ENCODE measurements at places on chromosomes 1 and 21.

DNA sequence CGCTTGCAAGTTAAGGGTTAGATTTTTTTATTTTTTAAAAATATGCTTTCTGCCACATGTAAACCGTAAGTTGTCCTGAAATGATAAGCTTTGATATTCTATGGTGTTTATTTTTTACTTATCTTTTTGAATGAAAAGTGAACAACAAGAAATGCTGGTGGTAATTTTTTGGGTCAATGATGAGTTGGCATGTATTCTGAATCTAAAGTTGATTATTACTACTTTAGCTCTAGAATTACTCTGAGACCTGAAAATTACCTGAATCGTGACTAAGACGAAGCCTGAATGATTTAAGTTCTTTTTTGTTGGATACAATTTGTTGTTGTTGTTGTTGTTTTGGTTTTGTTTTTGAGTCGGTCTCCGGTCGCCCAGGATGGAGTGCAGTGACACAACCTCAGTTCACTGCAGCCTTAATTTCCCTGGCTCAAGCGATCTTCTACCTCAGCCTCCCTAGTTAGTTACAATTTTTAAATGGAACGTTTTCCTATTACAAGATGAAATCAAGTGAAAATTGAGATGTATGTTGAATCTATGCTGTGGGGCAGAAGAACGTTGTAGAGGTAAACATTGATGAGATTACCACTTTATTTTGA is 941 bp downstream of the RABGGTB start:
- no peak for ATAC-seq

DNA sequence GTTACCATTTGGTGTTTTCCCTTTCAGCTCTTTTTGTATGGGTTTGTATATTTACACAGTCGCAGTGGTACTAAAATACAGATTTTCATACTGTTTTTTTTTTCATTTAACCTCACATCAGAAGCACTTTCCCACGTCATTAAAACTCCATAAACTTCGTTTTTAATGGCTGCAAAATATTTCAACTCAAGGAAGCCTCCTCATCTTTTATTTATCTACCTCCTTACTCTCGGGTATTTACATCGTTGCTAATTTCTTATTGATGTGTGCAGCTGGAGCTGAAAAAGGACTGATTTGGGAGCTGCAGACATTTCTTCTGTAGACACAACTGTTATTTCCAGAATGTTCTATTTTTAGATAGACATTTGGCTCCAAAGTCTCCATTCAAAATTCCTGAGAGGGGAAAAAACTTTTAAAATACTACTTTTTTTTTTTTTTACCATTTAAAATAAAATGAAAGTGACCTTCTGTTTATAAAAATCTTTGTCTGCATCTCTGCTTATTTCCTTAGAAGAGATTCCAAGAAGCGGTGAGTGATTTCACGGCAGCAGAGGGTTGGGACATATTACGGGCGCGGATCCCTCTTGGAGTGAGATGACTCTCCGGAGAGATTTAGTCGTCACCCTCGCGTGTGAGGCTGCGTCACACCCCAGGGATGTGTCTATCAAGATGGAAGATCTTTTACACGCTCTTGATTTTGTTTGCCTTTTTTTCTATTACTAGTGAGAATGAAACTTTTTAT is 10.1 kb downstream of the RUNX3 start:
- ATAC-seq, result peak; percentile 64

GRCh38 chr1:46594063-46594462 is 10.0 kb downstream of the MKNK1 start:
- ATAC-seq, result no peak

DNA sequence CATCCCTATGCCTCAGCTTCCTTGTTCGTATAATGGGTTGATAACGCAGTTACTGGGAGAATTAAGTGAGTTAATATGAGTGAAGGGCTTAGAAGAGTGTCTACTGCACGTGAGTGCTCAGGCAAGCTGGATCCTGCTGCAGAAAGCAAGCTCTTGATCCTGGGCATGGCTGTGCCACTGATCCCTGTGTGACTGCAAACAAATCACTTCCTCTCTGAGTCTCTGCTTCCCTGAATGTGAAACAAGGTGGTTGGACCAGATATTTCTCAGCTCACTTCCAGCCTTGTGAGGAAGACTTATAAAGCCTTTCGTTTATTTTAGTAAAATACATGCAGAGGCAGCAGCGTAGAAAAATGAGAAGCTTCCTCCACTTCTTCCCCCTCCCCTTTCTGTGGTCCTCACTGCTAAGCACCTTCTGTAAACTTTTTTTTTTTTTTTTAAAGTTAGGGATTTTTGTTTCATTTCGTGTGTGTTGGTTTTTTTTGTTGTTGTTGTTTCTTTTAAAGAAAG is 13.8 kb downstream of the PSEN2 start:
- ATAC-seq, result no peak

DNA sequence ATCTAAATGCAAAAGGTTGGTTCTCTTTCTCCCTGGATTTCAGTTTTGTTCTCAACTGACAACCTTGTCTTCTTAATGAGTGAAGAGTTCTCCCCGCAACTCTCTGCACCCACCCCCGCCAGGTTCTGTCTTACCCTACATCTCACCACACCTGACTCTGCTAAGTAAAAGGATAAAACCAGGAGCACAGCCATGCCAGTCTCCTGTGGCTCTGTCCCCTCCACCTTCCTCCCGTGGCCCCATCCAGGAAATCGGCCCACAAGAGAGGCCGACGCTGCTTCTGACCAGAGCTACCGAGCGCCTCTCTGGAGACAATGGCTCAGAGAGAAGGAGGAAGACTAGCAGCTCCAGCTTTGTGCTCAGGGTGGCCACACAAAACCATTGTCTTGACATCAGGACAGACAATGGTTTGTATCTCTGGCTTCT is 72.2 kb downstream of the PLEKHA6 start:
- no peak for ATAC-seq

DNA sequence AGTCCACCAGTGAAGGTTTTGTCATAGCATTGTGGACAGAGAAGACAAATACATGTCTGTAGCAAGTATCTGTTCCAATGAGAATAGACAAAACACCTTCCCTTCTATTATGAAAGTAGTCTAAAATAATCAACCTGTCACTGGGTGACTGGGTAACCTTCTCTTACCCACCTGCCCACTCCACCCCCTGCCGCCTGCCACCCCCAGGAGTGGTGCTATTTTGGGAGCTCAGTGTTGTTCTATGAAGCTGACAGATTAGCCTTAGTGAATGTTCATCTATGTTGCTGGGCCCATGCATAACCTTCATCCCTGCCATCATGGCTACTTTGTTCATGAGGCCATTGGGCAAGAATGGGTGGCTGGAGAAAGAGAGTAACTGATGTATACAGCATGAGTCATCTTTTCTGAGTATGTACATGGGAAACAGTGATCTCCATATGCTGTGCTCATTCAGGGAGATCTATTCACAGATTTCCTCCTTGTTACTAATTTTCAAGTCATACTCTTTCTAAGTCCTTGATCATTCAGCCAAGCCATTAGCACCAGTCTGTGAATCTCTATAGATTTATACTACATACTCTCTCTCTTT is 24.8 kb downstream of the MARK1 start:
- ATAC-seq, result no peak

DNA sequence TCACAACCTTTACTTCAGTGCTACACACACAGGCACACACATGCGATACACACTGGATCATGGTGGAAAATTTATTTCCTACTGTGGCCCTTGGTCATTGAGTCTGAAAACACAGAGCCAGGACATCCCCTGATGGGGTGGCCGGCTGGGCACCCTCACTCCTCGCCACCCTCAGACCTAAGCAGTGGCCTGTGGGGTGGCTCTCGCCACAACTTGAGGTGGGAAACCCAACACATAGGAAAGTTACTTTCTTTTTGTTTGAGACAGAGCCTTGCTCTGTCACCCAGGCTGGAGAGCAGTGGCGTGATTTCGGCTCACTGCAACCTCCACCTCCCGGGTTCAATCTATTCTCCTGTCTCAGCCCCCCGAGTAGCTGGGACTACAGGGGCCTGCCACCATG is 19.4 kb downstream of the CRYAA start:
- no peak for ATAC-seq

- ATAC-seq, result no peak
These were observed 28.5 kb upstream of the DR1 start for GRCh38 chr1:93317207-93317606.

DNA sequence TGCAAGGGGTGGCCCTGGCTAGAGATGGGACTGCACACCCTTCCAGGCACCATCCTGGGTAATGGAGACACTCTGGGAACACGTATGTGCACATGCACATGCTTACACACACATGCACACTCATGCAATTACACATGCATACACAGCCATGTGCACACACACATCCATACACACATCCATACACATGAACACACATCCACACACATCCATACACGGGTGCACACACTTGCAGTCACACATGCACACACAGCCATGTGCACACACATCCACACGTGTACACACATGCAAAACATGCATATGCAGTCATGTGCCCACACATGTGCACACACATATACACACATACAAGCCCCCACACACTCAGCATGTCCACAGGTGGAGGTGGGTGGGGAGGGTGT is 22.3 kb upstream of the POFUT2 start:
- no peak for ATAC-seq

- ATAC-seq, result no peak
These were observed 89.5 kb downstream of the GALNT2 start for GRCh38 chr1:230156536-230156935.

DNA sequence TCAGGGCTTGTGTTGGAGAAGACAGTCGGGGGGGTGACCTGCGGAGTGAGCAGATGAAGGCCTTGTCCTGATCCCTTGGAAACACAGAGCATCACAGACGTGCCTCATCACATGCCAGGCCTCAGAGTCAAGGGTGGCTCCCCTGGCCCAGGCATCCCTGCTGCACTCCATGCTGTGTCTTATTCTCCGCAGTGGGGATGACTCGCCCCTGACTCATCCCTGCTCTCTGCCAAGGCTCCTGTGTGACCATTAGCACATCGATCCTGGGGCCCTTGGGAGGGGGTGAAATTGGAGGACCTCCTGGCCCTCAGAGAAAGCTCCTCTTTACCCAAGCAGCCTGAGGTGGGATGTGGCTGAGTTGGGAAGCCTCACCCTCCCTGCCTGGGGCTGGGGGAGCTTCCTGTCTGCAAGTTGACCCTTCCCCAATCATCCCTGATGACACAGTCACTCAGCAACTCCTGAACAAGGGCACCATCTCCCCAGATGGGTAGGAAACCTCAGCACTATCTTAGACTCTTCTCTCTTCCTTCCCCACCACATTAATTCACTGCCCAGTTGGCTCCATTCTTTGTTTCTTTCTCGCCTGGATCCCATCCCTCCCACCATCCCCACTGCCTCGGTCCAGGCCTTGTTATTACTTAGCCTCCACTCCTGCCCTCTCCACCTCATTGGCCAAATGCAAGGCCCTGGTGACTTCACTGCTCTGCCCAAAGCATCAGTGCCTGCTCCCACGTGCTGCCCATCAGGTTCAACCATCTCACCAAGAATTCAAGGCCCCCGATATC is 74.6 kb downstream of the CAMK2N1 start:
- peak; percentile 93 for ATAC-seq

DNA sequence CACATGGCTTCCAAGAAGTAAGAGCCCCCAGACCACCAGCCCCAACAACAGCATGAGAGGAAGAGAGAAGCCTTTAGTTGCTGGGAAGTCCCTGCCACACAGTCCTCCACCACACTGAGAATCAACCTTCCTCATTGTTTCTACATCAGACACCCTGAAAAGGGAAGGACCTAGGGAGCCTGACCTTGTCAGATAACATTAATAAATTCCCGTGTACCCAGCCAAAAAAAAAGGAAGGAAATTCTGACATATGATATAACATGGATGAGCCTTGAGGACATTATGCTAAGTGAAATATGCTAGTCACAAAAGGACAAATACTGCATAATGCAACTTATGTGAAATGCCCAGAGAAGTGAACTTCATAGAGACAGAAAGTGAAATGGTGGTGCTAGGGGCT is 65.6 kb upstream of the ARHGAP29 start:
- no peak for ATAC-seq

- no peak for ATAC-seq
These were observed 24.6 kb downstream of the TEX35 start for GRCh38 chr1:178537382-178538090.

GRCh38 chr1:84944767-84945486 is 51.9 kb upstream of the LPAR3 start:
- ATAC-seq, result peak; percentile 91

- no peak for ATAC-seq
These were observed 631.3 kb downstream of the PLA2G4A start for GRCh38 chr1:187460093-187460492.

DNA sequence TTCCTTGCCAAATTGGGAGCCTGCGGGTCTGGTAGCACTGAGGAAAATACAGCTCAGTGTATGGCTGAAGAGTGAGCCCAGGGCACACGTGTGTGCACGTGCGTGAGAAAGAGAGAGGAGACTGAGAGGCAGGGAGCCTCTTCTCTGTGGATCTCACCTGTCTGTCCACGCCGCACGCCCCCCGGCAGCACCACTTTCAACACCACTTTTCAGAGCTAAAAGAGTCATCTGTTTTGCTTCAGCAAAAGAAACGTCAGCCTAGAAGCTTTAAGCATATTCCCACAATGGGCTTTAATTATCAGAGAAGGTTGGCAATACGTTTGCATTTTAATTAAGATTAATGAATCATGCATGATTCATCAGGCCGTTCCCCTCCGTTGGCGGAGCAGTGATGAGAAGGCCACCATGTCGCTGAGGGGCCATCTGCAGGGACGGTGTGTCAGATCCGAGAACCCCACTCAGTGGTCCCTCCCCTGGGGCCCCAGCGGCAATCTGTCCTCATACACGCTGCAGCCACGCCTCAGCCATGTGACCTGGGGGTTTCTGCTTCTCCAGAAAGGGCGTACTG is 56.8 kb downstream of the SIK1 start:
- no peak for ATAC-seq

DNA sequence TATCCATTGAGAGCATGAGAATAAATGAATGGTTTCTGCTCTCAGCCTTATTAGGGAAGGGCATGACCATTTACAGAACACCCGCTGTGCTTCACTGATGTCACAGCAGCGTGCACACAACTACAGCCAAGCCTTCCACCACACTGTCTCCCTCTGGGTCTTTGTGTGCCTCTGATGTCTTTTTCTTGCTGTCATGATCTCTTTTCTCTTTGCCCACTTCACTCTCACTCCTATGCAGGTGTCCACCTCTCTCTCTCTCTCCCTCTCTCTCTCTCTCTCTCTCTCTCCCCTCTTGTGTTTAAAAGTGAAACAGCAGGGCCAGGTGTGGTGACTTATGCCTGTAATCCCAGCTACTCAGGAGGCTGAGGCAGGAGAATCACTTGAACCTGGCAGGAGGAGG is 232.5 kb upstream of the JUN start:
- no peak for ATAC-seq

GRCh38 chr1:166235728-166236127 is 68.9 kb upstream of the FAM78B start:
- no peak for ATAC-seq

GRCh38 chr1:18569251-18569650 is 61.4 kb upstream of the PAX7 start:
- ATAC-seq, result no peak

- peak; percentile 40 for ATAC-seq
These were observed 56.0 kb upstream of the ABCG1 start for GRCh38 chr21:42162831-42163510.

GRCh38 chr21:37435711-37436110 is 69.1 kb downstream of the DYRK1A start:
- no peak for ATAC-seq

GRCh38 chr1:229121845-229122436 is 149.0 kb upstream of the RAB4A start:
- no peak for ATAC-seq

All from activated T-helper 17 cell treated with anti-CD3 and anti-CD28 coated beads, Interleukin-2, amount 50 U/mL, for 72 hours (primary cell).